ENCODE measurements at places on chromosomes 5 and 9. TPM values are rescaled to one million over a fixed set of nuclear protein-coding genes. Genes with fewer than 3 reads are reported as not detected.

TAS2R1 gene
- total RNA-seq: not detected

PCDHGA3 gene
- total RNA-seq: 0.92 TPM

ADAMTS2 gene
- total RNA-seq: 9.0 TPM

PFN3 gene
- total RNA-seq: 0.48 TPM

HK3 gene
- total RNA-seq: 0.18 TPM

NUDT12 gene
- total RNA-seq: 15.3 TPM

NR2F1 gene
- 0.34 TPM for total RNA-seq

DOLK gene
- total RNA-seq: 15.1 TPM

IL33 gene
- not detected for total RNA-seq

SPATA9 gene
- total RNA-seq: not detected

GRCh38 chr5:14428302-14429081, 153.1 kb upstream of the OTULINL start:
- no peak for DNase-seq

GRCh38 chr9:35273591-35273990, 111.8 kb downstream of the UNC13B start:
- no peak for DNase-seq

- no peak for DNase-seq
Measured at GRCh38 chr5:124599028-124599973, 147.1 kb downstream of the ZNF608 start.

DNA sequence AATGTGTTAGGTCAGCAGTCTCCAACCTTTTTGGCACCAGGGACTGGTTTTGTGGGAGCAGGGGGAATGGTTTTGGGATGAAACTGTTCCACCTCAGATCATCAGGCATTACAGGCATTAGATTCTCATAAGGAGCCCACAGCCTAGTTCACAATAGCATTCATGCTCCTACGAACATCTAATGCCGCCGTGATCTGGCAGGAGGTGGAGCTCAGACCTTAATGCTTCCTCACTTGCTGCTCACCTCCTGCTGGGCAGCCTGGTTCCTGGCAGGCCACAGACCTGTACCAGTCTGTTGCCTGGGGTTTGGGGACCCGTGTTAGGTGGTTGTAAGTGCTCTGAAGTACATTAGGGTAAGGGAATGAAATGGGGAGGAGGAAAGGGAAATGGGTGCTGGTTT, 9.7 kb upstream of the CTNNA1 start:
- DNase-seq: peak; percentile 34

DNA sequence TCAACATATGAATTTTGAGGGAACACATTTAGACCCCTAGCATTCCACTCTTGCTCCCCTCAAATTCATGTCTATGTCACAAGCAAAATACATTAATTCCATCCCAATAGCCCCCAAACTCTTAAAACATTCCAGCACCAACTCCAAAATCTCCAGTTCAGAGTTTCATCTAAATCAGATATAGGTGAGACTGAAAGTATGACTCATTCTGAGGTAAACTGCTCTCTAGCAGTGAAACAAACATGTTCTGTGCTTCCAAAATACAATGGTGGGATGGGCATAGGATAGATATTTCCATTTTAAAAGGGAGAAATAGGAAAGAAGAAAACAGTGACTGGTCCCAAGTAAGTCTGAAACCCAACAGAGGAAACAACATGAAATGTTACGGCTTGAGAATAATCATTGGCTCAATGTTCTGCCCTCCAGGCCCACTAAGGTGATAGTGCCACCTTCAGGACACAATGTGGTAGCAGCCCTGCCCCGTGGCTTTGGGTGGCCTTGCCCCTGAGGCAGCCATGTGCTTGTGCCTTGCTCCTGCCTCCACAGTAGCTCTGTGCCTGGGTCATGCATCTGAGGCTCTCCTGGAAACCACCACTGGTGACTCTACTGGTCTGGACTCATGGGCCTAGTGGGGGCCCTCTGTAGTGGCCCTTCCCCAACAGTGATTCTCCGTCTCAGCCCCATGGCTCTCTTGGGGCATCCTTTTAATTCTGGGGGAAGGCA, 36.4 kb upstream of the IPPK start:
- DNase-seq: peak; percentile 76

GRCh38 chr5:151459680-151460324, 12.4 kb downstream of the SLC36A1 start:
- DNase-seq: no peak

- no peak for DNase-seq
Measured at GRCh38 chr5:38758774-38759600, 86.8 kb upstream of the OSMR start.

GRCh38 chr5:133930813-133931090, 37.7 kb downstream of the C5orf15 start:
- no peak for DNase-seq

DNA sequence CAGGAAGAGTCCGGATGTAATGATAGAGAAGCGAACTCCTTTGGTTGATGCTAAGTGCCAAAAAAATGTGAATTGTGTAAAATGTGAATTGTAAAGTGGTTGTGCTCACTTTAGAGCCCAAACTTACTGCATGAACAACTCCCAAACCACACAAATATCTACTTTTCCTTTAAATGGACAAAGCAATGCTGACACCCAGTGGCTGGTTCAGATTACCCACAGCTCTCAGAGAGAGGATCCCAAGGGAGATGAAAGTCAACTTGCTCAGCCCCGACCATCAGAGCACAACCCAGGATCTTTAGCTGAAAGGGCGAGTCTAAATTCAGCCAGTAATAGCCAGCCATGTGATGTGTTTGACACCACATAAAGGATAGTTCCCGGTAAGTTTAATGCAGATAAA, 133.7 kb downstream of the NMUR2 start:
- DNase-seq: peak; percentile 22

GRCh38 chr5:38751103-38751502, 94.7 kb upstream of the OSMR start:
- peak; percentile 39 for DNase-seq

DNA sequence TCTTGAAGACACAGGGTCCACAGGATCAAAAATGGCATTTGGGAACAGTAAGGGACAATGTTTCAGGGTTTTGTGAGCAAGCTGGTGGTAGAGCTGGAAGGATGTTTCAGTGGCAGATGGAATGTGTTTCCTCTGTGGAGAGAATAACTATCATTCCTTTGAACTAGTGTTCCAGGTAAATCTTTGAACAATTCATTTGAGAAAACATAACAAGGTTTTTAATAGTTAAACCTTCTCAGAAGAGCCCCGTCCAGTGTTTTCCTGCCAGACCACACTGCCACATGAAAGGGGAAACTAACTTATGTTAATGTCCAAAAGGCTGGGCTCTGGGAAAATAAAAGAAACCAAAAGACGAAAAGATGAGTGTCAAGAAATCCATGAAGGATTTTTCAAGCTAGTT, 207.0 kb upstream of the ZNF462 start:
- no peak for DNase-seq

- no peak for DNase-seq
Measured at GRCh38 chr9:134058716-134059115, 9.1 kb downstream of the BRD3 start.

DNA sequence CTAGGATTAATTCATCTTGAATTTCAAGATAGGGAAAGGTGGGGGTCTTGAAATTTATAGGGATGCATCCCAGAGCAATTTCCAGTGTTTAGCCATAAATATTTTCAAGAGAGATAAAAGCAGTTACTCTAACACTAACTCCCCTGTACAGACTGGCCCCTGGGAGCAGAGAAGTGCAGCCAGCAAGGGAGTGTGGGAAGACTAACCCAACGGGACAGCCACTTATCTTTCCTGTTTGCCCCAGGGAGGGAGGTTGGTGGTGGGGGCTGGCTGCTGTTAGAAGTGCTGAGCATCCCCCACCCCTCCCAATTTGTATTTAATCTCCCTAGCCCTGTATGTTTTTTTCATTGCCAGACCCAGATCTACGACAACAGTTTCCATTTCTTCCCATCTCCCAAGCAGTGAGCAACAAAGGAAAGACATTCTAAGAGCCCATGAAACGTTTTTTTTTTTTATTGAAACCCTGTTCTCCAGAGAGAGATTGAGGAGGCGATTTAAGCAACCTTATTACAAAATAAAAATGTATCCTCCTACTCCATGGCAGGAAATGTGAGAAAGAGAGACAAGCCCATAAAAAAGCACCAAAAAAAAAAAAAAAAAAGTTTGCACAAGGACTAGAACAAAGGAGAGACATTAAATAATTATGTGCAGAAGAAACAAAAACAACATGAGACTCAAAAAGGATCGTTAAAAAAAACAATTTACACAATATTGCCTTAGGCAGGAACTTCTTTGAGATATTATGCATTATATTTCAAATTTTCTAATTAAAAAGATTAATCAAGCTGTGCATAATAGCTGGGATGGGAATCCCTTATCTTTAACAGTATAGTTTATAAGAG, 343.4 kb downstream of the ARHGEF28 start:
- no peak for DNase-seq

DNA sequence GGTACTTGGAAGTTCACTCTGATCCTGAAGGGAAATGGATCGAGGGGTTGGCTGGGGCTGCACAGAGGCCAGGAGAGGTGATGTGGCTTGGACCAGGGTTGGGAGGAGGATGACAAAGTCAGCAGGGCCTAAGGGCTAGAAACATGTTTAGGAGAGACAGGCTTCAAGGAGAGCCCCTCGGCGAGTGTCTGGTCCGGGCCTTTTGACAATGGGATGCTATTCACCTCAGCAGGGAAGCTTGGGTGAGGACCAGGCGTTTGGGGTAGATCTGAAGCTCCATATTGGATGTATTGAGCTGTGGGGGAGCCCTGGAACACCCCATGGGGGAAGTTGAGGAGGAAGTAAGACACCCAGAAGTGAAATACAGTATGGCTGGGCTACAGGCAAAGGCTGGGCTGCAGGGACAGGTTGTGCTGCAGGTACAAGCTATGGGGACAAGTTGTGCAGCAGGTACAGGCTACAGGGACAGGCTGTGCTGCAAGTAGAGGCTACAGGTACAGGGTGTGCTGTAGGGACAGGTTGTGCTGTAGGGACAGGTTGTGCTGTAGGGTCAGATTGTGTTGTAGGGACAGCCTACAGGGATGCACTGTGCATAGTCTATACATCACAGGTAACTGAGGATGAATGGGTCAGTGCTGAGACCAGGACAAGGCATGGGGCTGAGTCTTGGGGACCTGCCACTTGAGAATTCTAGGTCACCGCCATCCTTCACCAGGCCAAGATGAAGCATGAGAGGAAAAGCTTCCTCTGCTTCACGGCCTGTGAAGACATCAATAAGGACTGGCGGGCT, 22.7 kb upstream of the FIBCD1 start:
- DNase-seq: no peak

GRCh38 chr9:95785209-95785608, 90.3 kb upstream of the ERCC6L2 start:
- DNase-seq: no peak

DNA sequence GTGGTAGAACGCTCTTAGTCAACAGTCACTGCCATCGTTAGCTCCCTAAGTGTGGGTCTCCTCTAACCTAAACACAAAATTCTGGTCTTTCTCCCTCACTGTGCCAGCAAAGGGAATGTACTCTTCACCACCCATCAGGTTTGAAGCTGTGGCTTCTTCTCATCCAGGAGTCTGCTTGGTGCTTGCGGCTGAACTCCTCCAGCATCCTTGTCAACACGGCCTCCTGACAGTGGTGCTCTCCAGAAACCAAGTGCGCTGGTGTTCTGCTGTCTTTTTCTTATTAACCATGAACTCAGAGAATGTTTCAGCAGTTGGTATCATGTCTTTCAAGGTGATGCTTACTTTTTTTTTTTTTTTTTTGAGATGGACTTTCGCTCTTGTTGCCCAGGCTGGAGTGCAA, 23.9 kb upstream of the LPCAT1 start:
- no peak for DNase-seq

DNA sequence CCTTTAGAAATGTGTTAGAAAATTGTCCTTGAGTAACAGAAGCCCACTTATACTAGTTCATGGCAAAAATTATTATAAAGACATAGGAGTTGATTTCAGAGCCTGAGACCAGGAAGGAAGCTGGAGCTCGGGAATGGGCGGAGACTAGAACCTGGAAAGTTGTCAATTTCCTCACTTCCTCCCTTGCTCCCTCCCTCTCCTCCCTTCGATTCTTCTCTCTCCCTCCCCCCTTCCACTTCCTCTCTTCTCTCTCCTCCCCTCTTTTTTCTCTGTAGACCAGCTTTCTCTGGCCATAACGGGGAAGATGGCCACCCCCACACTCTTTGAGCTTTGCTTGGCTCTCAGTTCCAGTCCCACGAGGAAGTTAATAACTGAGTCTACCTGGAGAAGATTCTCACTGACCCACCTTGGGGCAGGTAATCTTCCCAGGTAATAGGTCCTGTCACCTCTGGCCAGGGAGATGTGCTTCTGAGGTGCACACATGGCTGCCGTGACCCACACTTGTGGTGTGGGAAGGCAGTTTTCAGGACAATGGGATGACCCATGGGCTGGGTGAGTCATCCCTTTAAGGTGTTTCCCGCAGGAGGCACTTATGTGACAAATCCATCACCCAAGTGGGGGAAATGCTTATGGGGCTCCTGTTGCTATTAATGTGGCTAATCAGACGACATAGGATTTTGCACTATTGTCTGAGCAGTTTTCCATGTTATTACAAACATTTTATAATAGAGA, 78.7 kb downstream of the HSPA4 start:
- DNase-seq: no peak

DNA sequence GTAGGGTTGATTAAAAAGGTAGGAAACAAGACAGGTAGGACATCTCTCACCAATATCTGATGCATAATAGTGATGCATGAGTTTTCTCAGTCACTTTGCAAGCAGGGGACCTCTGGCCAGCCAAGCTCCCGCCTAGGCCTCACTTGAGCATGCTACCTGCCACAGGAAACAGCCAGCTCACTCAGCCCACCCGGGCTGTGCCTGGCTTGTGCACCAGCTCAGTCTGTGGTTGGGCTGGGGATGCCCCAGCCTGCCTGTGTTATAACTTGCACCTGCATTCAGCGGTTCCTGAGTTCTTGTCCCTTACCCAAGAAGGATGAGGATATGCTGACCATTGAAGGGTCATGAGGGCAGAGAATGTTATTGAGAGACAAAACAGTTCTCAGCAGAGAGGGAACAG, 172.8 kb upstream of the PLCXD3 start:
- no peak for DNase-seq

- DNase-seq: no peak
Measured at GRCh38 chr5:146799231-146799630, 79.3 kb downstream of the PPP2R2B start.

- no peak for DNase-seq
Measured at GRCh38 chr9:36192196-36192595, 1.5 kb downstream of the CLTA start.

DNA sequence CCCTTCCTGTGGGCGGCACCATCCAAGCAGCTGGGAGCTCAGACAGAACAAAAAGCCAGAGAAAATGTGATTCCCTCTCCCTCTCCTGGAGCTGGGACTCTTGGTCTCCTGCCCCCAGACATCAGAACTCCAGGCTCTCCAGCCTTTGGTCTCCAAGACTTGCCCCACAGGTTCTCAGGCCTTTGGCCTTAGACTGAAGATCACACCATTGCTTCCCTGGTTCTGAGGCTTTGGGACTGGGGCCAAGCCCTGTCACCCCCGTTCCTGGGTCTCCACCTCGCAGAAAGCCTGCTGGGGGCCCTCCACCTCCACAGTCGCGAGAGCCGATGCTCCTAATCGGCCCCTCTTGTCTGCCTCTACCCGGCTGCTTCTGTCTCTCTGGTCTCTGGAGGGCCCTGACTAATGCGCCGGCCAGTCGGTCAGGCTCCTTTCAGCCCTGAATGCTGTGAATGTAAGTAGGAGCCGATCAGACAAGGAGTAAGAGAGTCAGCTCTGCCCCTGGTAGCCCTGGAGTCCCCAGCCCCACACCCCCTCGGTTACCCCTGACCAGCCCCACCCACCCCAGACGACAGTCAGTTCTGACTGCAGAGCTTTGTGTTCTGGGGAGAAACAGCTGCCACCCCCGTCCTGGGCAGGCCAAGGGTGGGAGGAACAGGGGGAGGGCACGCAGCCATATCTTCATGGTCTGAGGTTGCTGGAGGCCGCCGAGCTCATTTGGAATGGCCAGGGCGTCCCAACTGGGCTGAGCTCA, 57.5 kb downstream of the VAV2 start:
- no peak for DNase-seq

Data from WTC11 (cell line).